ENCODE measurements at places on chromosomes 5 and 9.

- no peak for DNase-seq
Measured at GRCh38 chr5:4639946-4640345, 500.2 kb upstream of the ADAMTS16 start.

GRCh38 chr9:74951725-74952151 lies 974 bp downstream of the C9orf40 start:
- peak; percentile 41 for DNase-seq

DNA sequence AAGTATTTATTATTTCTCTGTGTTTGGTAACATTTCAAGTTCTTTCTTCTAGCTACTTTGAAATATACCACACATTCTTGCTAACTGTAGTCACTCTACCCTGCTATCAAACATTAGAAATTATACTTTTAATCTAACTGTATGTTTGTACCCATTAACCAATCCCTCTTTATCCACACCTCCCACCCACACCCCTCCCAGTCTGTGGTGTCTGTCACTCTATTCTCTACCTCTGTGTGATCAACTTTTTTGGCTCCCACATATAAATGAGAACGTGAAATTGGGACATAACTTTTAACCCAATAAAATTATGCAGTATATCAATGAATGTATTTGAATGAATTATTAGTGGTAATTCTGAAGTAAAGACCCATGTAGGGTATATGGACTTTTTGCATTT lies 79.7 kb downstream of the PBX3 start:
- DNase-seq, result no peak

DNA sequence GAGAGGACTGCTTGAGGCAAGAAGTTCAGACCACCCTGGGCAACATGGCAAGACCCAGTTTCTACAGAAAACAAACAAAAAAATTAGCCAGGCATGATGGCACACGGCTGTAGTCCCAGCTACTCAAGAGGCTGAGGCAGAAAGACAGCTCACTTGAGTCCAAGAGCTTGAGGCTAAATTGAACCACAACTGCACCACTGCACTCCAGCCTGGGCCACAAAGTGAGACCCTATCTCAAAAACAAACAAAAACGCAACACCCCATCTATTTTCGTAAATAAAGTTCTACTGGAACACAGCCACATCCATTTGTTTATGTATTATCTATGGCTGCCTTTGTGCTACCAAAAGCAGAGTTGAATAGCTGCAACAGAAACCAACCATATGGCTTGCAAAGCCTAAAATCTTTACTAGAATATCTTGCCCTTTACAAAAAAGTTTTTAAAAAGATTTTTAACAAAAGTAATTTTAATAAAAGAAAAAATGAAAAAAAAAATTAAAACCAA lies 67.5 kb downstream of the SETX start:
- no peak for DNase-seq

- DNase-seq, result no peak
Measured at GRCh38 chr9:13461414-13461991, 182.0 kb upstream of the MPDZ start.

DNA sequence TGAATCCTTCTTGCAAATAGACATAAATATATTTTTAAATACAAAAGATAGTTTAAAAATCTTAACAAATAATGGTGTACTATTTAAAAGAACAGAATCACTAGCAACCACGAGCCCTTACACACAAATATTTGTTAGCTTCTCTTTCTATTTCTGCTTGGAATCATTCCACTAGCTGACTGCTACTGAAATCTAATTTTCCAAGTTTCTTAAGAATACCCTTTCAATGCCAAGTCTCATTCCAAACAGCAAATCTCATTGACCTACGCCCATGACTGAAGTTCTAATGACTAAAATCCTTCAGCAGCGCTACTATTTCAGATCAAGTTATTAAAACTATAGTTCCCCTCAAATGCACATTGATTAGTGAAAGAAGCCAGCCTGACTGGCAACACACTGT lies 13.2 kb upstream of the PPP1R2B start:
- no peak for DNase-seq

- no peak for DNase-seq
Measured at GRCh38 chr5:4987431-4987830, 152.7 kb upstream of the ADAMTS16 start.

DNA sequence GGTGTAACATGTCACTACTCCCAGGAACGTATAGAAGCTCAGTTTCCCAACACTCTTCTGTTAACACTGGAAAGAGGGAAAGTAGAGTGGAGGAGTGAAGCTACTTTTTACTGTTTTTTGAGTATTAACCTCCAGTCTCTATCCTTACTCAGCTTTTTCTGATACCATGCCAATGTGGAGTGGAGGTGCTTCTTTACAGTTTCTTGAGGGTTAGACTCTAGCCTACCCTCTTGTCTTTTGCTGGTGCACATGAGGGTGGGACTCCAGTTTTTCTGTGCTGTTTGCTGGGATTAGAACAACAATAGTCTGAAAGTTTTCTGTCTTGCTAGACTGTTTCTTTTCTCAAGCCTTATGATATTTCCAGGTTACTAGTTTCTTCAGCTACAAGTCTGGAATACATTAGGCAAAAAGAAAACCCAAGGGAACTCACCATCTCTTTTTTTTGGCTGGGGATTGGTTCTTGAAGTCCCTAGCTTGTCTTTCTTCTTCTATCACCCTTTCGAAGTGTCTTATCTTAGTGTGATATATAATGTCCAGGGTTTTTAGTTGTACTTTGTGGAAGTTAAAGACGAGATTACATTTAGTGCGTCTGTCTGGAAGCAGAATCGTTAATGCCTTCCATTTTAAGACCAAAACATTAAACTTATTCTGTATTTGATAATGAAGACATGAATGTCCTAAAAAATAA lies 35.9 kb downstream of the PRR16 start:
- DNase-seq, result no peak

DNA sequence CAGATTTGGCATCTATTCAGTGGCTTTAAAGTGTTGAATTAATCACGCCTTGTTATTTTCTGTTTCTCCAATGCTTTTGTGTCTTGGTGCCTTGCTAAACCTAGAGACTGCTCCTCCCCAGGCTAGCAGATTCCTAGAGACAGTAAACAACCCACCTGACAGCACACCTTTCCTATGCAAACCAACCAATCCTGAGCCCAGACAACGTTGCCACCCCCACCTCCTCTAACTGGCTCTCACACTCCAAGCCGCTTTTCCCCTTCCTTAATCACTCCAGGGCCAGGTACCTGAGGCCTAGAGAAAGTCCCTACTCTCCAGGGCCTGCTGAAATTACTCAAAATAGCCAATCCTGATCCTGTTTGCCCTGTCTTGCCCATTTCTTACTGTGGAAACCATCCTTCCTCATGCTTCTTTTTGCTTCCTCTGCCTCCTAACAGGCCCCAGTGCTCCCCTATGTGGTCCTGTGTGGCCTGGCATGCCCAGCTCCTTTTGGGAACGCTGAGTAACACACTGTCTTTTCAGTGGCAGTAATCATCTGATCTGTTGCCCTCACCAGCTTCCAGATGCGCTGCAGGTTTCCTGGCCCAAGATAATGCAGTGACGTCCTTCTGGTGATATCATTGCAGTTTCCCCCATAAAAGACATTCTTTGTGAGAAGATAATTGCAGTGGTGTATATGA lies 53.4 kb downstream of the GAS1 start:
- peak; percentile 25 for DNase-seq

DNA sequence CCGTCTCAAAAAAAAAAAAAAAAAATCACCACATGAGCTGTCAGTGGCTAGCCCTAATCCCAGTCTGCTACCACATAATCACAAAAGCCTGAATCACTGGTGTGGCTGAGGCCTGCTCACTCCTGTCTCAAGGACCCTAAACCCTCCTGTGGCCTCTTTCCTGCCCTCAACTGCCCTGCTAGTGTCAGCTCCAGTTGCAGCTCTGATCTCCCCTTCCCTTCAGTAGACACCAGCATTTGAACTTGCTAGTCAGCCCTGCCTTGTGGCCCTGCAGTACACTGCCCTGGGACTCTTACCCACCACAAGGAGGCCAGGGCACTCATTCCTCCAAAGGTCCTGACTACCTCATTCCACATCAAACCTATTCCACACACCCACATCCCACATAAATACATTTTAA lies 9.5 kb upstream of the P4HA2 start:
- peak; percentile 97 for DNase-seq

- DNase-seq, result no peak
Measured at GRCh38 chr9:9387511-9388115, 1225.2 kb downstream of the PTPRD start.

DNA sequence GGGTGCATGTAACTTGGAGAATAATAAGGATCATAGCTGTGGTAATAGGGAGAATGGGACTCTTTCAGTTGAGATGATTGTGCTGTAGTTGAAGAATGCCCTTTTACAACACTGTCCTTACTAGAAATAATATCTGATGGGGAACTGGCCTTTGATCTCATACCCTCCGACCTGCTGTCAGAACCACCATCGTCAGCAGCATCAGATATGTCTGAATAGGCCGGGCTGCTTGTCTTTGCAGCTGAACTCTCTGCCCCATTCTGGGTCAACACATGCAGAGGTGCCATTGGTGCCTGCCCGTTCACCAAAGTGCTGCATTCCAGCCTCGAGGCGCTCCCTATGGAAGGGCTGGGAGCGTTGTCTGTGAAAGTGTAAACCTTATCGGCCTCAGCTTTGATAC lies 99.1 kb downstream of the ZNF608 start:
- no peak for DNase-seq

DNA sequence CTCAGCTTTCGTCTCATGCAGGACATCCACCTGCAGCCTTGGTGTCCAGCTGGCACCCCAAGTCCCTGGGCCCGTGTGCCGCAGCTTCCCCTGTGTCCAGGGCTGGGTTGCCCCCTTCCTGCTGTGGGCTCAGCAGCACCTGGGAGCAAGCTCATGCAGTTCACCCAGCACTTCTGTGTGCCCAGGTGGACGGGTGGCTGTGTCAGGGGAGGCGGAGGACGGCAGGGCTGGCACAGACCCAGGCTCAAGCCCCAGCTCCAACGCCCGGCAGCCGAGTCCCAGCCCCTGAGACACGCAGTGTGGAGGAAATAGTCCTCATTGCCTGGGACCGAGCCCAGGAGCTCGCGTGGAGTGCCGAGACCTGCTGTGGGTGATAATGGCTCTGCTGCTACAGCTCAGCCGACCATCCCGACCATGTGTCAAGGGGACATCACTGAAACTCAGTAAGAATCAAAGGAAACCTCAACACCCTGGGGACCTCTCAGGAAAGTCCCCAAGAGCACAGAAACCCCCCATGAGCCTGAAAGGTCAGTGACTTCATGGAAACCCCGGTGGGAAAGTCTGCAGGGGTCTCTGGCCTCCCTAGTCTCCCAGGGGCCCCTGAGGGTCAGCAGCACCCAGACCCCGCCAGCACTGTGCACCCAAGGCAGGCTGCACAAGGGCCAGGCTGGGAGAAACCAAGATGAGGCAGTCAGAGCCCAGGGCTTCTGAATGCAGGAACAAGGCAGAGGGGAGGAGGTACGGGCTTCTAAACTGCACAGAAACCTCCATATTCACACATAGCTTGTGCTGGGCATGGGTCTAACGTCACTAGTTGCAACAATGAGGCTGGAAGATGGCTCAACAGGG lies 38.8 kb downstream of the LPCAT1 start:
- no peak for DNase-seq

DNA sequence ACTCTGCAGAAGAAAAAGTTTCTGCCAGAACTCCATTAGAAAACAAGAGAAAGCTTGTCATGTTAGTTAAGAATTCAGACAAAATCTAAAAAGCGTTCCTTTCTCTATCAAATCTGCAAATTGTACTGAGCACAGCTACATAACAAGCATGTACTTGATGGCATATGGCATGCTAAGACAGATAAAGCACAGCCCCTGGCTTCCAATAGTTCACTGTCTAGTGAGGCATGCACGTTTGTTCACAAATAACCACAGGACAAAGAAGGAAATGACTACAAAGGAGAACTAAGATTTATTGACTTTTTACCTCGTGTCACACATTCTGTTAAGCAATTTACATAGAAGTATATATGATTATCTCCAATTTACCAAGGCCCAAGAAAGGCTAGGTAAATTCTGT lies 518.2 kb upstream of the TLE4 start:
- DNase-seq, result no peak

DNA sequence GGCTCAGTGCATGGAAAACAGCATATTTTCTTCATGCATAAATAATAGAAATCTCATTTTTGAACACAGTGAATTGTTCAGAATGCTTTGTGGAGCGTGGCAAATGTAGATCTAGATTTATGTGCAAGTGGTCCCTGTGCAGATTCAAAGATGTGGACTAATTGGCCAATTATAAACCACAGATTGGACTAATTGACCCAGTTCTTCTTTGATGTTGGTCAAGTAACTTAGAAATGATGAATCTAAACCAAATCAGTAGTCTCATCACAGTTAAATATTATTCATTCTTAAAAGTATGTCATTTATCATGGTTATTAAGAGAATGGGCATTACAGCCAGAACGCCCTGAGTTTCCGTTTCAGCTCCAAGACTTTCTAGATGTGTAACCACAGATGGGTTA lies 11.7 kb upstream of the PDE4D start:
- no peak for DNase-seq

DNA sequence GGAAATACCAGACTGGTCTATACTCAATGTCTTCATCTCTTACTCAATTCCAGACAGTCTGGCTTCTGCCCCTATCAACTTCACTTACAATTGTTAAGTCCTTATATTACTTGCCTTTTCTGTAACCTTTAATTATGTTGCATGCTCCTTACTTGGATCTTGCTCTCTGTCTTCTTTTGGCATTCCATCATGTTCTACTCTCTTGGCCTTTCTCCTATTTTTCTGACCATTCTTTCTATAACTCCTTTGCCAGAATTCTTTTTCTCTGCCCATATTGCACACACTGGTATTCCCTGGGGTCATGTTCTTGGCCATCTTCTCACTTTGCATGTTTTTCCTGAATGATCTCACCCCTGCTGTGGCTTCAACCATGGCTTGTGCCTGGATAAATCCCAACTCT lies 209.8 kb upstream of the ZNF462 start:
- peak; percentile 4 for DNase-seq

GRCh38 chr5:132227485-132228240 lies at the start of gene P4HA2:
TSS of gene P4HA2 (minus strand) at chr5:132227853. CDS start at chr5:132218626, 9,227 bp downstream.
- DNase-seq, result peak; percentile 80

DNA sequence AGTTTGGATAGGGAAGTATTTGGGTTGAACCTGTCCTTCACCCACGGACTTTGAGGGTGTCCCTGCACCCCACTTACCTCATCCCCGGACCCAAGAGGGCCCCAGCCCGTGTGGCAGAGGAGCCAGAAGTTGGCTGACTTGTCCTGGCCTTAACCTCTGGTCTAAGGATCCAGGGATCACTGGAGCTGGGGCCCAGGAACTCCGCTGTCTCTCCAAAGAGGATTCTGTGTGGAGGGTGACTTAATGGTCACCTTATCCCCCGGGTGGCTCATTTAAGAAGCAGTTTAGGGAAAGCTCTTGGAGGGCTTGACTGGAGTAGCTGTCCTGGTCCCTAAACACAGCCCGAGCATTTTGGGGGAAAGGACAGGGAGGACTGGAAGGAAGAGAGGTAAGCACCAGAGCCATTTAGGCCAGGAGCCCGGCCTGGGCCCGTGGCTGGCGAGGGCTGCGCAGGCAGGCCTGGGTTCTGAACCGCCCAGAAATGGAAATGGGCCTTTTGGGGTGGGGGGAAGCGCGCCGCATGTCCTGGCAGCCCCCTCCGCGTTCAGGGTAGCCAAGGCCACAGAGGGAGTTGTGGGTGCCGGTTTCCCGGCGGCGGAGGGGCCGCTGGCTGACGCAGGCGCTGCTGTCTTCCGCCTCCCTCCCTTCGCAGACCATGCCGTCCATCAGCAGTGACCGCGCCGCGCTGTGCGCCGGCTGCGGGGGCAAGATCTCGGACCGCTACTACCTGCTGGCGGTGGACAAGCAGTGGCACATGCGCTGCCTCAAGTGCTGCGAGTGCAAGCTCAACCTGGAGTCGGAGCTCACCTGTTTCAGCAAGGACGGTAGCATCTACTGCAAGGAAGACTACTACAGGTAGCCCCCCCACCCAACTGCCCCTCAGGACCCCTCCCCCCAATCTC lies 2.0 kb downstream of the LHX2 start:
- DNase-seq, result no peak
